Nasal cavity respiratory epithelium epithelial cell of viscerocranial mucosa (primary cell): ENCODE measurements at places on chromosomes 2 and 18. TPM values are rescaled to one million over a fixed set of nuclear protein-coding genes. Genes with fewer than 3 reads are reported as not detected.

Gene MMADHC
- total RNA-seq: 153 and 222 TPM in 2 replicates

Gene EFEMP1
- 51.9 and 213 TPM in 2 replicates for total RNA-seq

Gene GALNT14
- 16.4 and 22.5 TPM in 2 replicates for total RNA-seq

Gene WNT6
- not detected in 2 replicates for total RNA-seq

Gene MROH2A
- total RNA-seq: not detected in 2 replicates

Gene HOXD13
- not detected in 2 replicates for total RNA-seq

Gene PPP4R3B
- total RNA-seq: 75.5 and 86.8 TPM in 2 replicates

Gene CAPN14
- 1.4 and 6.1 TPM in 2 replicates for total RNA-seq

Gene RAB11FIP5
- 23.6 and 44.9 TPM in 2 replicates for total RNA-seq

Gene QPCT
- 5.3 and 16.1 TPM in 2 replicates for total RNA-seq

Gene MOCOS
- total RNA-seq: 37.3 and 63.1 TPM in 2 replicates

Gene AQP4
- total RNA-seq: 0.14 TPM in 1 of 2 replicates, not detected in the other

Gene IL37
- total RNA-seq: not detected in 2 replicates

Gene GREB1L
- 0.34 and 1.6 TPM in 2 replicates for total RNA-seq

Gene REG3A
- total RNA-seq: not detected in 2 replicates

Gene PUM2
- total RNA-seq: 61.2 and 101 TPM in 2 replicates

Gene TCF7L1
- 0.34 and 3.8 TPM in 2 replicates for total RNA-seq

Gene SF3B1
- total RNA-seq: 117 and 160 TPM in 2 replicates

Gene NTSR2
- total RNA-seq: not detected in 2 replicates

Gene PSMD14
- total RNA-seq: 116 and 126 TPM in 2 replicates

Gene SERPINB4
- total RNA-seq: 1.7 and 63.5 TPM in 2 replicates

Gene SRD5A2
- total RNA-seq: under 0.01 and 0.07 TPM in 2 replicates

Gene FOXI3
- 0.34 TPM in 1 of 2 replicates, not detected in the other for total RNA-seq

Gene POLE4
- 12.0 and 18.5 TPM in 2 replicates for total RNA-seq

Gene C2orf78
- not detected in 2 replicates for total RNA-seq

Gene MRPL44
- total RNA-seq: 30.2 and 35.9 TPM in 2 replicates

Gene MDH1
- 113 and 147 TPM in 2 replicates for total RNA-seq

Gene DUSP2
- 6.2 and 13.0 TPM in 2 replicates for total RNA-seq

Gene CCDC74A
- total RNA-seq: 1.0 and 5.9 TPM in 2 replicates

Gene ADRA2B
- under 0.01 and 0.07 TPM in 2 replicates for total RNA-seq

Gene GPR39
- total RNA-seq: 2.7 and 8.8 TPM in 2 replicates

Gene ITGA4
- total RNA-seq: under 0.01 and 1.00 TPM in 2 replicates

Gene TXNDC2
- total RNA-seq: under 0.01 TPM in 1 of 2 replicates, not detected in the other

Gene WDR12
- 32.5 and 59.7 TPM in 2 replicates for total RNA-seq

Gene DES
- total RNA-seq: not detected in 2 replicates

Gene PREB
- total RNA-seq: 39.4 and 82.7 TPM in 2 replicates

Gene APLF
- total RNA-seq: 4.1 and 8.7 TPM in 2 replicates

Gene TUBA3E
- not detected in 2 replicates for total RNA-seq

Gene COLEC11
- not detected in 2 replicates for total RNA-seq

Gene STK36
- total RNA-seq: 3.8 and 14.2 TPM in 2 replicates

Gene ACMSD
- not detected in 2 replicates for total RNA-seq

Gene SPDYA
- total RNA-seq: 0.68 and 2.1 TPM in 2 replicates

Gene ROCK2
- total RNA-seq: 26.7 and 33.0 TPM in 2 replicates

Gene SLC11A1
- 0.34 and 0.64 TPM in 2 replicates for total RNA-seq
